ENCODE measurements at places on chromosomes 2 and 18.

GRCh38 chr2:942775-943460, 7.7 kb upstream of the SNTG2 start:
- DNase-seq = no peak

DNA sequence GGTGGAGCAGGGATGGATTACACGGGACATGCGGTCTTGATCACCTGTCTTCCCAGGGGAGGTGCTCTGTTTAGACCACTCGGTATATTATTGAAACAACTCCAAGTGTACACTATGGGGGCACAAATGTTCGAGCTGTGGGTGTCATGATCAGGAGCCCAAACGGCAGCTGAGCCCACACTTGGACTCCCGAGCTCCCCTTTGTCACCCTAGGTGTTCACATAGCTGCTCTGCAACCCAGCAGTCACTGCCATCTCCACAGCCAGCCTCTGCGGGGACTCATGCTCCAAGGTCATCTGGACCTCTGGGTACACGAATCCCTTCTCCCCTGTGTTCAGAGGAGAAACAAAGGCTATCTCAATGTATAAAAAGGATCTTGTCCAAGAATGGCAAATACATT, 46.0 kb downstream of the CAPN13 start:
- DNase-seq = no peak

DNA sequence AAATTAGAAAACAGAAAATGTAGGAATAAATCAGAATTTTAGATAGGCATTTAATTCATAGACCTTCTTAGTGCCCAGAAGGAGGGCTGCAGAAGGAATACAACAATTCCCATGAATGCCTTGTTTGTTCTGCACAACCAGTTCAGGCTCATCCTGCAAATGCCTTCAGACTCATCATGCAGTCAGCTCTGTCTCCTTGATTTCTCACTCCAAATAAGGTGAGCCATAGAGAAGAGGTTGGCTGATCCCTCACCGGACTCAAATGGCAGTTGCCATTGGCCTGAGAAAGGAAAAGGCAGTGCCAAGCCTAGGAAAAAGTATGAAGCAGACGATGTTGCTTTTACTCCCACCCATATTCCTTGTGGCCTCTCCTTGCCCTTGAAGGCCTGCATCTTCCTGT, 50.3 kb downstream of the DSC3 start:
- DNase-seq = no peak

DNA sequence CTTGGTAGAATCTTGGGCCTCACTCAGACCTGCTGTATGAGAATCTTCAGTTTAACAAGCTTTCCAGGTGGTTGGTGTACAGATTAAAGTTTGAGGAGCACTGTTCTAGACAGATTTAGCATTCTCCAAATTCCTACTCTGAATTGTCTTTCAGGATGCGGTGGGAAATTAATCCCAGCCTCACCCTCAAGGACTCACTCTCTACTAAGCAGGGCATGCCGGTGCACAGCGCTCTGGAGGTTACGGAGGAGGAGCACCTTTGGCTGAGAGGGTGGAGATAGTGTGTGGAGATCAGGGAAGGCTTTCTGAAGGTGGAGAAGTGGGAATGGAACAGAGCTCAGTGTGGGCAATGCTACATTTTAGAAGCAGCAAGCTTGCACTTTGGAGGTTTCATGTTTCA, 359.2 kb downstream of the LRATD1 start:
- no peak for DNase-seq

- DNase-seq = no peak
Measured at GRCh38 chr2:114350186-114350725, 92.2 kb upstream of the DPP10 start.

DNA sequence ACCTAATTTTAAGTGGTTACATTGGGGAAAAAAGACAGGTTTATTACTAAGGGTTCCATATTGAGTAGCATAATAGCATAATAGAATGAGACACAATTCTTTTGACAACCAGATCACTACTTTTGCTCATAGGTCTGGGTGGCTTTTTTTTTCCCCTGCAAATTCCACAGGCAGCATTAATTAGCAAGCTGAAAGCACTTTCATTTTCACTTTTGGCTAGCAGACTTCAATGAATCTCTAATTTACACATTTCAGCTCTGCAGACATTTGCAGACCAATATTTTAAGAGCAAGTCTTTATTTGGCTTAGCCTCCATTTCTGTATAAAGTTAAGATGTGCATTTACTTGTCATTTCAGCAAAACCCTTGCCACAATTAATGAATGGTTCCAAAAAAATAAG, 185.5 kb downstream of the NOL4 start:
- DNase-seq = no peak

GRCh38 chr2:230886671-230887071, 21.9 kb downstream of the ITM2C start:
- DNase-seq = no peak

DNA sequence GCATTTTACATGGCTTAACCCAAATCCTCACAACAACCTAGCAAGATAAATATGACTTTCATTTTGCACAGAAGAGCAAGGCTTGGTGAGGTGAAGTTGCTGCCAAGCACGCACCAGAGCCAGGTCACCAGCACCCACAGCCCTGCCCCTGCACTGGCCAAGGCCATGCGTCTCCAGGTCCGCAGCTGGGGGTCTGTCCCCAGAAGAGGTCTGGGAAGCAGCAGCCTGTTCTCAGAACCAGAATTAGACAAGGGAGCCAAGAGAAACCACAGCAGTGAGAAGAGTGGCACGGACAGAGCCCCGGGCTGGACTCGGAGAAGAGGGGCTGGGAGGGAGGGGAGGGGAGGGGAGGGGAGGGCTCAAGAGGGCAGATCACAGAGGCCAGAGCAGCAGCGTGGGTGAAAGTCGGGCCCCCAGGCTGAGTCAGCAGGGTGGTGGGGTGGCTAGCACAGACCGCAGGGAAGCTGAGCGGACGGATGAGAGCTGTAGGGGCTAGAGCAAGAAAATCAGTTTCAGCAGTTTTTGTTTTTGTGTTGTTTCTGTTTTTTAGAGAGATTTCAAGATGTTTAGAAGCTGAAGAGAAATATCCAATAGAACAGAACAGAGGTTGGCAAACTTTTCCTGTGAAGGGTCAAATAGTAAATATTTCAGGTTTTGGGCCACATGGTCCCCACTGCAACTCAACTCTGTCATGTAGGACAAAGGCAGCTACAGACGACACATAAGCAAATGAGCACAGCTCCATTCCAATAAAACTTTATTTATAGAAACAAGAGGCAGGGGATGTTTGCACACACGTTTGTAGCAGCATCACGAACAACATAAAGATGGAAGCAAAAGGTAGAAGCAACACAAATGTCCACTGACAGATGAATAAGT, 7.4 kb upstream of the MTERF4 start:
- no peak for DNase-seq

DNA sequence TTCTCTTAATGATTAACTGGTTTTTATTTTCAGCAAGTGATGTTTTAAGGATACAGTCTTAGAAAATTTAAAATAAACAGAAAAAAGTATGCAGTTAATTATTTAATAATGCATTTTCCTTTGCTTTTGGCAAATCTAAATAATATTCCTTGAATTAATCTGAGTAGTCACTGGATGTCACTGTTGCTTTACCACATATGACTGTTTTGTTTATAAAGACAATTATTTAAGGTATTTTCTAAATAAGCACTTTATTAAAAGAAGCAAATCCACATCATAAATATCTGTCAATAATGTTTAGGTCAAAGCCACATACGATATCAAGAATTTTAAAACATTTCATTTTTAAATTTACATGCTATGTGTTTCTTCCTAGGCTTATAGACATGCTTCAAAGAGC, 40.6 kb upstream of the TFPI start:
- DNase-seq = no peak

DNA sequence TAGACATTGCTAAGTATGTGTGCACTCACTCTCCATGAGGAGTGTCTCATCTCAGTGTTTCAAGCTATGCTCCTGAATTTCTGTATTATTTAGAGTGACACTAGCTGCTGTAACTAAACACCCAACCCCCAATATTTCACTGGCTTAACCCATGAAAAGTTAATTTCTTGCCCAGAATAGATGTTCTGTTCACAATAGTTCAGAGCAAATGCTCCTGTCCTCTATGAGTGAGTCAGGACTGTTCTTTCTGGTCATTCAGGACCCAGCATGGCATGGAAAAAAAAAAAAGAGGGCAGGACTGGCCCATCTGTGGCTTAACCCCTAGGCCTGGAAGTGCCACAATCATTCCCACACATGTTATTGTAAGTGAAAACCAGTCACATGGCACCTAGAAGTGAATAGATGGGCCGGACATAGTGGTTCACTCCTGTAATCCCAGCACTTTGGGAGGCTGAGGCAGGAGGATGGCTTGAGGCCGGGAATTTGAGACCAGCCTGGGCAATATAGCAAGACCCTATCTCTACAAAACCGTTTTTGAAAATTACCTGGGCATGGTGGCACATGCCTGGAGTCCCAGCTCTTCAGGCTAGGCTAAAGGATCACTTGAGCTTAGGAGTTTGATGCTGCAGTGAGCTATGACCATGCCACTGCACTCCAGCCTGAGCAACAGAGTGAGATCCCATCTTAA, 663.6 kb downstream of the IRS1 start:
- DNase-seq = no peak

- DNase-seq = no peak
Measured at GRCh38 chr2:209501579-209501978, 77.7 kb downstream of the MAP2 start.

DNA sequence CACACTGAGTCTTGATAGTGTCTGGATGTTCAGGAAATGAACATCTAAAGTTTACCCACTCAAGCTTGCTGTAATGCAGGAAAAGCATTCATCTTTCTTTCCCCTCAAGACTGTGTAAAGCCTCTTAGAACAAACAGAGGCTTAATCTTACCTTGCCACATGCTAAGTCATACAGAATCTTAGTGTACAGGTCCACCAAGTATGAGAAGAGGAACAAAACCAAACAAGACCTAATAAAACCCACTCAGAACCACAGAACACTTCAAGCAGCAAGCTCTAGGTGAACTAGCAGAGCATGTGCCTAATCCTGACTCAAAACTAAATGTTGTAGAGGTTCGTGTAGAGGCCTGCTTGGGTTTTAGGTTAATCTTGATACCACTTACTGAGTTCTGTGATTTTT, 97.6 kb downstream of the SPTBN1 start:
- no peak for DNase-seq

- no peak for DNase-seq
Measured at GRCh38 chr2:33673937-33674336, 74.8 kb upstream of the FAM98A start.

DNA sequence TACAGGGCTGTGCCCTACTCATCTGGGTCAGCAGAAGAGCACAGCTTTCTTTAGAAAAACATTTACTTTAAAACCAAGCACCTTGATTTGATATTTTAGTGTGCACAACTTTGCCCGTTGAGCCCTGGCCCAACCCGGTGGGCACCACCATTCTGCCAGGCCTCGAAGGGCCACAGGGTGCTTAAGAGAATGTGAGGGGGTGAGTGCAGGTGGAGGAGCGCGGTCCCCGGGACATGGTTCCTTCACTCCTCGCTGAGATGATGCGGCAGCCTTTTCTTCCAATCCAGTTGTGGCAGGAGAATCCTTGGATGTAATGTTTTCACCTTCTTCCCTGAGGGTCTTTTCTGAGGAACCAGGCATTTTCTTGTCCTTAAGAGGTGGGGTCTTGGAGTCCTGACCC, 119.0 kb downstream of the RPIA start:
- no peak for DNase-seq

DNA sequence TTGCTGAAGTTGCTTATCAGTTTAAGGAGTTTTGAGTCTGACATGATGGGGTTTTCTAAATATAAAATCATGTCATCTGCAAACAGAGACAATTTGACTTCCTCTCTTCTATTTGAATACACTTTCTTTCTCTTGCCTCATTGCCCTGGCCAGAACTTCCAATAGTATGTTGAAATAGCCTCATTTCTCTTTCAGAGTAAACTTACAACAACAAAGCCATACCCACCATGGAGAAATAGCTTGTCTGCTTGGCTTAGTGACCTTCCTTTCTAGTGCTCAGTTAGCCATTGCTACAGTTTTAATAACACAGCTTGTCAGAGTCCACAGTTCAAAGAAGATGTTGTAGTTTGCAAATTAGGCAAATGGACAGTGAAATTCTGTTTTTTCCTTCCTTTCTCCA, 228.0 kb downstream of the ETAA1 start:
- no peak for DNase-seq

DNA sequence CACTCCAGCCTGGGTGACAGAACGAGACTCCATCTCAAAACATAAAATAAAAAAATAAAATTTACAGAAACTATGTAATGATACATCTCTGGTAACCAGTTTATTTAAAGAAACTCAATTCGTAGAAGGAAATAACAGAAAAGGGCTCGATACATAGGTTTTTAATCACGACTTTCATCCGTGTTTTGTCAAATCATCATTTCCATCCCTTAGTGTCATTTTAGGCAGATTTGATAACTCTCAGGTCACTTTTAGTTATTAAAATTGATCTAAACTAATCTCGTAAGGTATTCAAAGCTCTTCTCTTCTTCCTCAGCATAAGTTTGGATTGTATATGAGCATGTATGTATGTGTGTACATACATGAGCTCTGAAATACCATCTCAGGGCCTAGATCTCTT, 59.3 kb upstream of the SPTBN1 start:
- no peak for DNase-seq

DNA sequence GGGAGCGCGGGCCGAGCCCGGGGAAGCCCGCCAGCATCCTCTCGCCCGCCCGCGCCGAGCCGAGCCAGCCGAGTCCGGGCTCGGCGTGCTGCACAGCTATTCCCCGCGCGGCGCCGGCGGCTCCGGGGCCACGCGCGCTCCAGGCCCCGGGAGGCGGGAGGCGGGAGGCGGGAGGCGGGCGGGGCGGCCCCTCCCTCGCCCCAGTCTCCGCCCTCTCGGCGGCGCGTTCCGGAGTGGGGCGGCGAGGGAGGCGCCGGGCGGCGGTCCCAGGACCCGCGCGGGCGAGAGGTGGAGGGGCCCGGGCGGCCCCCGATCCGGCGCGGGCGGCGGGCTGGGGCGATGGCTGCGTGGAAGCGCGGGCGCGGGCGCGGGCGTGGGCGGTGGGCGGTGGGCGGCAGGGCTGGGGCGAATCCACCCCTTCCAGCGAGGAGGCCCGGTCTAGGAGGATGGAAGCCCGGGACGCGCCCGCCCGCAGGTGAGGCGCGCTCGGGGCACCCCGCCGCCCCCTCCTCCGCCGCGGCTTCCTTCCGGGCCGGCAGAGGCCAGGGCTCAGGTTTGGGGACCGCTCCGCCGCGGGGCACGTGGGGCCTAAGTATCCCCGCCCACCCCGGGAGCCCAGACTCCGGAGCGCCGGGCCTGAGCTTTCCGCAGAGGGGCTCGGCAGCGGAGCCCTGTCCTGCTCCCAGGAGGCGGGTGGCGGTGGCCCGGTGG, at the start of gene ADCY3:
TSS of gene ADCY3 (minus strand) at position 140 of the 711 bp plus-strand sequence. CDS start 1,250 bp downstream, outside the sequence.
- DNase-seq = peak; percentile 41
